GM10248 (cell line): ENCODE measurements at places on chromosomes 2 and 18.

DNA sequence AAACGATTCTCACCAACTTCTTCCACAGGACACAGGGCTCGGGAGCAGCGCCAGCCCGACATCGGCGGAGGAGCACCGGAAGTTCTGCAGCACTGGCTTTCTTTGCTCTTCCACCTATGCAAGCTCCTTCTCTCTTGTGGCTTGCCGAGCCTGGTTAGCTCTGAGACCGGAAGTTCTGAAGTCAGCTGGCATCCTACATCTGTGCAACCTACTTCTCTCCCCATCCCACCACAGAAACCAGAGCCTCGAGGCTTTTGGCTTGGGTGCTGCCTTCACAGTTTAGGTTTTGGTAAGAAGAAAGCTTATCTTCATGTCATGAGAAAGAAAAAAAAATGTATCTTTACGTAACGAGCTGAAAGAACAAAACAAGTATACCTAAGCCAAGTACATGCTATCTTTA, 111.7 kb downstream of the ANKRD44 start:
- DNase-seq = peak; percentile 80

GRCh38 chr18:79396431-79397246, 909 bp downstream of the NFATC1 start:
- peak; percentile 64 for DNase-seq

GRCh38 chr2:203709416-203710040, 3.1 kb downstream of the CD28 start:
- DNase-seq = no peak

DNA sequence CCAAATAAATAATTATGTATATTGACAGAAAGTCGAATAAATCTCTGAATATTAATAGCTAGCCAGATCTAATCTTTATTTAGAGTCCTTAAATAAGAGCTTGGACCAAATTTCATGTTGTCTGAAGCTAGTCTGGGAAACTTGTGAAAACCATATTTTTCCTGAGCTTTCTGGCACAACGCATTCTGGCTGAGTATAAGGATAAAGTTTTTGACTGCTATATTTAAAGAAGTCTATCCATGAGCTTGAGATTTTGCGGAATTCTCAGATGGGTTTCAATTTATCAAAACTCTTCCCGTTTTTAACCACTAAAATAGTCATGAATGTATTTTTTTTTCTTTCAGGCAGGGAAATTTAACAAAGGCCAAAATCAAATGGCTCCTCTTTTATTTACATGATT, 23.8 kb downstream of the FAP start:
- DNase-seq = no peak

DNA sequence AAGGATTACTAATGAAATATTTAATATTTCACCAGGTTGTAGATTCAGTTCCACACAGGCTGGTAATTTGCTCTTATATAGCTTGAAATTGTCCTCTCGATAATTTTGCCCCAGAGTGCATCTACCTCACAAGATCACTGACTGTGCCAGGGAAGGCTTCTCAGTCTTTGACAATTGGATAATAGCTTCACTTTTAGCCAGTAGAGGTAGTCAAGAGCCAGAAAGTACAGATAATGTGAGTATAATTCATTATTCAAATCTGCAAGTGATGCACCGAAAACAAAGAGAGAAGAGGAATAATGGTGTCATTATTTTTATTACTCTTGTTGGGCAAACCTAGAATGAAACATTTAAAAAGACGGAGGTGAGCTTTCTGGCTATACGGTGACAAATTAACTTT, 292.8 kb downstream of the EN1 start:
- DNase-seq = no peak

DNA sequence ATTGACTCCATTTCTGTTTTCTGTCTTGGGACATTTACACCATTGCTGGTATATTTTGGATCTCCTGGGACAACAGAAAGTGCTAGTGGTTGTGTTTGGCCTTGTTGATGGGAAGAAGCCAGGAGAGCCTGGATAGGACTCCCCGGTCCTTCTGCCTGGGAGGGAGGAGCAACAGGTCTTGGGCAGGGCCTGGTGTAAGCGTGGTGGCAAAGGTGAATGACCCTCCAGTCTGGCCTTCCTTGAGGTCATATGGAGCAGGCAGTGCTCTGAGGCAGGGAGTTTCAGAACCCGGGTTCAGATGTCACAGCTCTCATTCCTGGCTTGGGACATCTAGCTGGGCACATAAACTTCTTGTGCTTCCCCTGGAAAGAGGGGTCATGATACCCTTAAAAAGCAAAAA, 56.0 kb upstream of the RBM44 start:
- DNase-seq = no peak

DNA sequence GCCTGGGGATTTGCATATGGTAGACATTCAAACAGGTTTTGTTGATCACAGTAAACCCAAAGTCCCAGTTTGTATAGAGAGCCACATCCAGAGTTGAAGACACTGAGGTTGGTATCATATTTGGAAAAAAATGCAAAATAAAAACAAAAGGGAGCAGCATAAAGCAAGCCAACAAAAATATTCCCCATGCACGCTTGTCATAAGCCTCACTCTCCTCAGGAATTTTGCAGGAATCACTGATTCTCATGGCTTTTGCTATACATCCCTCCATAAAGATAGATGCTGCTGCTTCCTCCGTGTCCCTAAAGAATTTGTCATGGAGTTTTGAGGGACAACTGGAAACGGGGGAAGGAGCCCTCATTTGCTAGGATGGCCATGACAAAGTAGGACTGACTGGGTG, 108.8 kb upstream of the TCF4 start:
- no peak for DNase-seq

DNA sequence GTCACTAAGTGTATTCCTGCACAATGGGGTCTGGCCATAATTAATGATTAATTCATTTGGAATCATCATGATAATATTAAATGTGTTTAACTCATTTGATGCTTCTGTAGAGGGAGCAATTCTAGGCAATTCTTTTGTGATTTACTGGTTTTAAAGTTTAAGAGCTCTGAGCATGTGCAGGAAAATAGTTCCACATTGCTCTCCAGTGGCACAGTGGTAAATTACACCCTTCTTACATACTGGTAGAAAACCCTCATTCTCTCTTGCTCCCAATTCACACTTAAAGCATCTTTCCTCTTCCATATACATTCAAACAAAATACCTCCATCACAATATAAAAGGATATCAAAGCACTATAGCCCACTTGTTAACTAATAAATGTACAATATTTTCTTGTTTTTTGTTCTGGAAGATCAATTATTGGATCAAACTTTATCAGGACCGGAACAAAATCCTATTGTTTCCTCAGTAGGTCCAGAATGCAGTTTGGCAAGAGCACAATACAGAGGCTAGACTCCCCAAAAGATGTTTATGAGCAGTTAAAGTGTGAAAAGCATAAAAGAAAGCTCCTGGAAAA, 844.3 kb downstream of the MBD2 start:
- peak; percentile 14 for DNase-seq

- no peak for DNase-seq
Measured at GRCh38 chr2:152790883-152791282, 72.5 kb downstream of the ARL6IP6 start.

- DNase-seq = no peak
Measured at GRCh38 chr2:189421644-189422043, 19.6 kb upstream of the WDR75 start.

GRCh38 chr2:240462707-240463273, 27.3 kb downstream of the GPC1 start:
- DNase-seq = no peak

GRCh38 chr2:135587958-135588357, 56.7 kb downstream of the R3HDM1 start:
- no peak for DNase-seq

- DNase-seq = no peak
Measured at GRCh38 chr2:196220671-196221070, 49.3 kb upstream of the STK17B start.

- DNase-seq = no peak
Measured at GRCh38 chr2:207353836-207354235, 175.9 kb upstream of the CREB1 start.

DNA sequence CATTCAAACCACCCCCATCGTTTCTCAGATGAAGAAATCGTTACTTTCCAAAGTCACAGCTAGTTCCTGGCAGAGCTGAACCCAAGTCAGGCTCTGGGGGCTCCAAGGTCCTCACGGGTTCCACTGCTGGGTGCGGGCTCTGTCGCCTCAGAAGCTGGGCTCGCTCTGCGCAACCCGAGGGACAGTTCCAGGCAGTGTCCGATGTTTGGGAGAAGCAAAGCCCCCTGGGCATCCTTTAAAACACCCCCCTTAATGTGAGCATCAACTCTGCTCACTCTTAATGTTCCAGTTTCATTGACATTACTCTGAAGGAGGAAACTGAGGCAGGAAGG, 796 bp downstream of the AOX1 start:
- DNase-seq = no peak

GRCh38 chr2:237639052-237639835, 11.9 kb downstream of the LRRFIP1 start:
- no peak for DNase-seq

- no peak for DNase-seq
Measured at GRCh38 chr2:165505514-165505913, 36.0 kb downstream of the CSRNP3 start.

DNA sequence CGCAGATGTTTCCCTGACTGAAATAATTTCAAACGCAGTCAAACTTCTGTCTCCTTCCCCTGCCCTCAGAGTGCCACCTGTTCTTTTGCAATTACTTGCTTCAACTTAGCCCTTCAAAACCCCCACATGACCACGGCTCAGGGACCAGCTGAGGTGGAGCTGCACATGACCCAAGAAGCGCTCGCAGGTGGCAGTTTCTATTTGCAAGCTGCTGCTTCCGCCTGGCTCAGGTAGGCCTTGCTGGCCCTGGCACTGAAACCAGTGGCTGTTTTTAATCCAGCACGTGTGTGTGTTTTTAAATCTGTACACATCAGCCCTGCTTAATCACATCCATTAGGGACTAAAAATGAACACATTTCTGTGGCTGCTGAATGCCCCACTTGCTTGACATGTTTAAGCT, 95.3 kb downstream of the CCDC93 start:
- no peak for DNase-seq

- no peak for DNase-seq
Measured at GRCh38 chr2:36271266-36271665, 84.3 kb upstream of the CRIM1 start.

GRCh38 chr2:236434593-236434992, 135.0 kb upstream of the ACKR3 start:
- DNase-seq = no peak

DNA sequence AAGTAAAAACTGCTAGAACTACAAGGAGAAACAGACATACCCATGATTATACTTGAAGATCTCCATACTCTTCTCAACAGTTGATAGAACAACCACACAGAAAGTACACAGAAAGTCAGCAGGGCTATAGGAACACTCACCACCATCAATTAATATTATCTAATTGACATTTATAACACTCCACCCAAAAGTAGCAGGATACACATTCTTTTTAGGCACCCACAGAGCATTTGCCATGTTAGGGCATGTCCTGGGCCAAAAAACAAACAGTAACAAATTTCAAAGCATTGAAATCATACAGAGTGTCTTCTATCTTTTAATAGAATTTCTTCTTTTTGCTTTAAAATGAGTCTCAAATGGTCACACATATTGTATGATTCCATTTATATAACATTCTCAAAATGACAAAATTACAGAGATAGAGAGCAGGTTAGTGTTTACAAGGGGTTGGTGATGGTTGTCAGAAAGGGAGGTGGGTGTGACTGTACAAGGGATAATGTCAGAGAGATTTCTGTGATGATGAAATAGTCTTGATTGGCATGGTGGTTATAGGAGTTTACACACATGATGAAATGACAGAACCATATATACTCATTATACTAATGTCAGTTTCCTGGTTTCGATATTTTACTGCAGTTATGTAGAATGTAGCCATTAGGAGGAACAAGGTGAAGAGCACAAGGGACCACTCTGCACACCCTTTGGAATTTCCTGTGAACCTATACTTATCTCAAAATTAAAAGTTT, 82.8 kb downstream of the NCK2 start:
- no peak for DNase-seq
